ENCODE measurements at places on chromosomes 16 and 17.

GRCh38 chr17:1206026-1206777, 26.4 kb upstream of the ABR start:
- no peak for DNase-seq

GRCh38 chr16:53534206-53534605, 31.2 kb upstream of the AKTIP start:
- no peak for DNase-seq

- DNase-seq: no peak
These were observed 885.4 kb upstream of the EEF2KMT start for GRCh38 chr16:5982979-5983378.

- no peak for DNase-seq
These were observed 382.3 kb downstream of the SLC39A11 start for GRCh38 chr17:72710202-72710601.

- peak; percentile 94 for DNase-seq
These were observed 854.1 kb downstream of the KCNJ2 start for GRCh38 chr17:71023249-71024030.

- DNase-seq: no peak
These were observed 452.5 kb downstream of the HS3ST3B1 start for GRCh38 chr17:14753383-14753782.

GRCh38 chr16:83624429-83625120, 183.2 kb upstream of the HSBP1 start:
- DNase-seq: no peak

DNA sequence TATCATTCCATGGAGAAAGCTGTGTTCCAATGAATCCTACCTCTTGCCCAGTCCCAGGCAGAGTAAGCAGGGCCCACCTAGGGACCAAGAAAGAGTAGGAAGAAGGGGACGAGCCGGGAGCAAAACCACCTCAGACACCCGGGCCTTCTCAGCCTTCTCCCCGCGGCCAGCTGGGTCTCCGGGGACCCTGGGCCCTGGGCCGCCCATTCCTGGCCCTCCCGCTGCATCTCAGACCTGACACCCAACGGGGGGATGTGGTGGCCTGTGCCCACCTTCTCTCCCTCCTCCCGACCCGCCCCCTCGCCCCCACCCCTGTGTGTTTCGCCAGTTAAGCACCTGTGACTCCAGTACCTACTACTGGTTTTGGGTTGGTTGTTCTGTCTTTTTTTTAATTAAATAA, 11.4 kb upstream of the CACNG1 start:
- no peak for DNase-seq

DNA sequence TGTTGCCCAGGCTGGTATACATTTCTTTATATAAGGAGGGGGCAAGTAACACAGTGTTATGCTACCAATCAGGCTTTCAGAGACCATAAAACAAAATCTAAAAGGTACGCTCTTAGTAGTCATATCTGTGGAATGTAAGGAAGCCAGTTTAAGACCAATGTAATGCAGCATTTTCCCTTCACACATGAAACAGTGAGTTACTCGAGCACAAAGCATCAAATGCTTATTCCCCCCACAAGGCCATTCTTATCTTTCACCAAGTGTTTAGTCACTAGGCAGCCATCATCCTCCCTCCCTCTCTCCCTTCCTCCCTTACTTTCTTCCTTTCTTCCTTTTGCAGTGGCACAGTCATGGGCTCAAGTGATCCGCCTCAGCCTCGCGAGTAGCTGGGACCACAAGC, 12.8 kb downstream of the HMOX2 start:
- no peak for DNase-seq

DNA sequence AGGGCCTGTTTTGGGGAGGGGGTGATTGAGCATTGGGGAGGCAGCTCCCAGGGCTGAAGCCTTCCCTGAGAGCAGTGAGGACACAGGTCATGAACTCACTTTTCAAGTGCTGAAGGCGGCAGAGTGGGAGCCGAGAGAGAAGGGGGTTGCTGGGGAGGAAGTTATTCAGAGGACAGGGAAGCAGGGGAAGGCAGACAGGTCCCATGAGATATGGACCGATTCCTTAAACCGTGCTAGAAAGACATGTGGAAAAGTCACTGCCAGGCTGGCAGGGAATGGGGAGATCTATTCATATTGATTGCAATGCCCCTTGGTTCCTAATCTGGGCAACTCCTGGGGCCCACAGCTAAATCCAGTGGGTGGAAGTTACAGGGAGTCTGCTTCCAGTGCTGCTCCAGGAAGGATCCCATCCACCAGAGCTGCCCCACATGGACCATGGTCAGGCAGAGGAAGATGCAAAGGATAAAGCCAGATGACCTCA, 1.1 kb downstream of the CCL4 start:
- no peak for DNase-seq

DNA sequence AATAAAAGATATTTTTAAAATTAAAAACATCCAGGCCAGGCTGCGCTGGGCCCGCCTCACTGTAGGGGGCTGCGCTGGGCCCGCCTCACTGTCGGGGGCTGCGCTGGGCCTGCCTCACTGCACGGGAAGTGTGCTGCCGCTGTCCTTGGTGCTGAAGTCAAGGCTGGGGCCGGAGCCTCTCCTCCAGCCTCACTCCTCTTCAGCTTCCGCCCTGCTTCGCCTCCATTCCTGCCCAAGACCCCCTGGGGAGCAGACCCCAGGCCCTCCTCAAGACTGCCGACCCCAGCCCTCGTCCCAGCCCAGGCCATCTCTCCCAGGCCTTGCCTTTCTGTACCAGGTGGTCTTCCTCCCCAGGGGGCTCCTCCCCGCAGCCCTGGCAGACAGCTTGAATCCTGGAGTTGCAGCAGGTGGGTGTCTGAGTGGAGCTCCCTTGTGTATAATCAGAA, 26.2 kb downstream of the ENDOV start:
- no peak for DNase-seq

DNA sequence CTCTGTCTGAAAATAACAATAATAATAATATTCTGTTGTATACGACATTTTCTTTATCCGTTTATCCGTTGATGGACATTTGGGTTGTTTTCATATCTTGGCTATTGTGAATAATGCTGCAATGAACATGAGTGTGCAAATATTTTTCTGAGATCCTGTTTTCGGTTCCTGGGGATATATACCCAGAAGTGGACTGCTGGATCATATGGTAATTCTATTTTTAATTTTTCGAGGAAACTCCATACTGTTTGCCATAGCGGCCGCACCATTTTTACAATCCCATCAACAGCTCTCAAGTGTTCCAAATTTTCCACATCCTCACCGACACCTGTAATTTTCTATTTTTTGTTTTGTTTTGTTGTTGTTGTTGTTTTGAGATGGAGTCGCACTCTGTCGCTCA, 5.3 kb upstream of the PRSS41 start:
- no peak for DNase-seq

DNA sequence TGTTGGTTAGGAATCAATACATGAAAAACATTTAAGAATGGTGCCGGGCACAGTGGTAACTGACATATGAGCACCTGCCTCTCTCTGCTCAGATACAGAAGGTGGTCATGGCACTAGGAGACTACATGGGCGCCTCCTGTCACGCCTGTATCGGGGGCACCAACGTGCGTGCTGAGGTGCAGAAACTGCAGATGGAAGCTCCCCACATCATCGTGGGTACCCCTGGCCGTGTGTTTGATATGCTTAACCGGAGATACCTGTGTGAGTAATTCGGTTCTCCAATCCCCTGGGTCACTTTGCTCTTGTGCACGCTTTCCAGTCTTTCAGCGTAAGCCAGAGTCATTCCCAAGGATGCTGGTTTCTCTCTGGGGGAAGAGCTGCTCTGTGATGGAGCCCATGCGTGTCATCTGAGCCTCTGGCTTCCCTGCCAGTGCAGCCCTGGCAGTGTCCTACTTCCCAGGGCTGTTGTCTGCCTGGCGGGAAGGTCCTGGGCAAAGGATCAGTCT, 3.0 kb upstream of the CD68 start:
- DNase-seq: no peak

DNA sequence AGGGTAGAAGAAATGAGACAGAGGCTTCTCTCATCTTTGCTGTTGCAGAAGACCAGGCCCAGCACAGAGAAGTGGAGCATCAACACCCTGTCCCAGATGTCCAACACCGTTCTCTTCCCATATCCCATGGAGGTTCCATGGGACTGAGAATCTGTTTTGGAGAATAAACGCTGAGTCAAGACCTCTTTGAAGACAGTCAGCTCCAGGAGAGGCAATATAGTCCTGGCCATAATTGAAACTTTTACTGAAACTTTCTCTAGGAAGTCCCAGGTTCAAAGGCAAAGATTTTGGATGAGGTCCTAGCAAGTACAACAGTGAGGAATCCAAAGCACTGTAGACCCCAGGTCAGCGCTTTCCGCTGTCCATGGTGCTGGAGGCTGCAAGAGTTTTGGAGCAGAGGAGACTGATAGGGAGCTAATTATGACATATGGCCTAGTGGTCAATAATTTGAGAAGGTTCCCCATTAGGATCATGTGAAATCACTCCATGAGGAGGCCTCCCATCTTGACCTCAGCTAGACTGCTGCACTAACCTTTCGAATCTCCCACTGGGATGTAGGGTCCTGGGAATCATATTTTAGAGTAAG, 36.0 kb downstream of the OSBPL7 start:
- DNase-seq: no peak

GRCh38 chr16:29943846-29944799, 17.8 kb upstream of the TMEM219 start:
- DNase-seq: no peak

DNA sequence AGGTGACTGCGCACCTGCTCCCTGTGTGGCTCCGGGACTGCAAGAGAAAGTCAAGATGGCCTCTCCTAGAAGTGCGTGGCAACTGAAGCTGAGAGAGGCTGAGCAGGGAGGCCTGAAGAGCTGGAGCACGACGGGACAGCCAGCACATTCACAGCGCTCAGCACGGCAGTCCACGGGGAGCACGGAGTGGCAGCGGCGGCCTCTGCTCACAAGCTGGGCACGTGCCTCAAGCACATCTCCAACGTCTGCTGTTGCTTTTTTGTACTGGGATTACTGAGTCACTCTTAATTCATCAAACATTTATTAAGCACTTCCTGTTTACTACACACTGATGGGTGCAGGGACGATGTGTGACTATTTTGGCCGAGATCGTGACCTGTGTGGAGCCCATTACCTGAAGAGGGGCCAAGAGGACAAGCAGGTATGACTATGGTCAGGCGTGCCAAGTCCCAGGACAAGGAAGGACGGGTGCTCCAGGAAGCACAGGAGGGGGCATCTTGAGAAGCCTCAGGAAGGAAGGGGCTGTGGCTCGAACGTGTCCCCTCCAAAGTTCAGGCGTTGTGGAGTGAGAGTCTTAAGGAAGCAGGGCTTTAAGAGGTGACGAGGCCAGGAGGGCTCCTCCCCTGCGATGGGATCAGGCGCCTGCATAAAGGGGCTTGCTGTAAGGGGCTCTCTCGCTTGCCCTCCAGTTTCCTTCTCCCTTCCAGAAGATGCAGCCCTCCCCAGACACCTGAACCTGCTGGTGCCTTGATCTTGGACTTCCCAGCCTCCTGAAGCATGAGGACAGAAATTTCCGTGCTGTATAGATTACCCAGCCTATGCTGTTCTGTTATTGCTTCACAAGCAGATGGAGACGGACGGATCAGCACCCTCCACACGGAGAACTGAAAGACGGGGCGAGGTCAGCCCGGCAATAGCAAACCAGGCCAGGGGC, 105.8 kb downstream of the ADCY9 start:
- no peak for DNase-seq

GRCh38 chr16:61842666-61843065, 193.6 kb downstream of the CDH8 start:
- no peak for DNase-seq

- no peak for DNase-seq
These were observed 34.8 kb downstream of the CBFA2T3 start for GRCh38 chr16:88941913-88942909.

DNA sequence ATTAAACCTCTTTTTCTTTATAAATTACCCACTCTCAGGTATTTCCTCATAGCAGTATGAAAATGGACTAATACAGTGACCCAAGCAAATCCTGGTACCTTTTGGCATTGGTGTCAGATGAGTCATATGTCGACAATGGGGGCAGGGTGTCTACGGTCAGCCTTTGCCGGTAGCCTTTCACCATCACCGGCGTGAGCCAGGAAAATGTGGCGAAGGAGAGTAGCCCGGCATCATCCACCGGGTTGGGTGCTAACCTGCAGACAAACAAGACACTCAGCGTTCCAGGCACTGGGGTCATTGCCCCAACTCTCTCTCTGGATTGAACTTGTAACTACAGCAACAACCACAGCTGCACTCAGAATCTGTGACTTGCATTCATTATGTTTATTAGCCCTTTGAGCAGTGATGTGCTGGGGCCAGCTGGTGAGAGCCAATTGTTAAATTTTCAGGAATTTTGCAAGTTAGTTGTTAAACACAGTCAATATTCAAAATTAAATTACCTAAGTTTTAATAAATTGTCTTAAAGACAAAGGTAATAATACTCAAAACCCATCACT, 11.9 kb downstream of the ABCC12 start:
- DNase-seq: no peak

DNA sequence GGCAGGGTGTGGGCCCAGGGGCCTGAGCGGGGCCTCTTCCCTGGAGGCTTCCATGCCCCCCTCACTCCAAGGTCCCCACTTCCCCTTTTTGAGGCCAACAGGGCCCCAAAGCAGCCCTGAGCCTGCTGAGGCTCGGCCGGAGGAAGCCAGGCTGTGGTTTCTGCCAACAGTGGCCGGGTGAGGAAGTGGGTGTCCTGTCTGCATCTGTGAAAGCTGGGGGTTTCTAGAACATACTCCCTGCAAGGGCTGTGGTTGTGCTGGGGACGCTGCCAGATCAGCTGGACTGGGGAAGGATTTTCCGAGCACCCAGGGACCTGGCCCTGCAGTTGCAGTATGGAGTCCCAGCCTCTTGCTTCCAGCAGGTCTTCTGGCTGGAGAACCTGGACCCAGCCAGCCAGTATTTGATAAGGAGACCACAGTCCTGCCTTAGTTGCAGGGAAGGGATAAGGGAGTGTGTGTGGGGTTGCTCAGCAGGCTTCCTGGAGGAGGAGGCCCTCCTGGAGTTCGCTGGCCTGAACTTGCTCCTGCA, 15.7 kb downstream of the ADCY7 start:
- no peak for DNase-seq

- no peak for DNase-seq
These were observed 489.3 kb upstream of the SOX9 start for GRCh38 chr17:71631483-71631882.

- no peak for DNase-seq
These were observed 117.3 kb upstream of the CACNG5 start for GRCh38 chr17:66717641-66718058.

Data from NCI-H446 treated with DMSO at 0.1 percent for 48 hours (cell line).